Stimulated activated CD8-positive, alpha-beta memory T cell treated with anti-CD3 and anti-CD28 coated beads, Interleukin-4, amount 100 ng/mL, for 1 hour (primary cell): ENCODE measurements at places on chromosomes 5 and 9.

GRCh38 chr5:116046261-116046660 is 14.0 kb downstream of the ARL14EPL start:
- no peak for DNase-seq

- DNase-seq: no peak
Observed at GRCh38 chr9:77705636-77706035, 57.5 kb upstream of the GNA14 start.

DNA sequence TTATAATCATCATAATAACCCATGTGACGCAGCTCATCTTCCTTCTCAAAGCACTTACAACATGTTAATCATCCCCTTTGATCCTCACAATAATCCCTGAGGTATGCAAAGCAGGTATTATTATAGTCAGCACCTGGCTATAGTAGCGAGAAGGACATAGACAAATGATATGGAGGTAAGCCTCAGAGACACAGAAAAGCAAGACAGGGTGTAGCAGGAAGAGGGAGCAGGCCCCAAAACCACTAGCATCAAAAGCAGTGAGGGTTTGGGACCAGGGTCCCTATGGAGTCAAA is 139.2 kb upstream of the SLC30A5 start:
- no peak for DNase-seq

DNA sequence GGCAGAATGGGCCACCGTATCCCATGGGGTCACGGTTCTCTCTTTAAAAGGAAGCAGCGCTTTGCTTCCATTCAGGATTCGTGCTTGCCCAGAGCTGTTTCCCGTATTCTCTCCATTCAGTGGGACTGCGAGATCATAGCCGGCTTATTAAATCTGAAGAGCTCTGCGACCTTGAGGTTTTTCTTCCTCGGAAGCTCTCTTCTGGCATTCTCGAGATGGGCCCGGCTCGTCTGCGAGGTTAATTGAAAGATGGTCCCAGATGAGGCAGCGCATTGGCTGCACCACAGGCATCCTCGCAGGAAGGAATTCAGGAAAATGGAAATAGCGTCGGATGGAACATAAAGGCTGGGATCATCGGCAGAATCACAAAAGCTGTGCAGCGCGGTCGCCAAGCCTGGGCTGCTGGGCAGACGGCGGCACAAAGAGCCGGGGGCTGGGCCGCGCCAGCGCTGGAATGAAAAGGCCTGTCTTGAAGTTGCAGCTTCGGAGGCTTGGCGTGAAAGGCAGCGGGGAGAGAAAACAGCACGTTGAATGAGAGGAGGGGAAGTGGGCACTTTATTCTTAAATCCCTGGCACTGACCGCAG is 236.2 kb downstream of the IRX2 start:
- DNase-seq: no peak
